ENCODE measurements at places on chromosomes 13 and 19.

DNA sequence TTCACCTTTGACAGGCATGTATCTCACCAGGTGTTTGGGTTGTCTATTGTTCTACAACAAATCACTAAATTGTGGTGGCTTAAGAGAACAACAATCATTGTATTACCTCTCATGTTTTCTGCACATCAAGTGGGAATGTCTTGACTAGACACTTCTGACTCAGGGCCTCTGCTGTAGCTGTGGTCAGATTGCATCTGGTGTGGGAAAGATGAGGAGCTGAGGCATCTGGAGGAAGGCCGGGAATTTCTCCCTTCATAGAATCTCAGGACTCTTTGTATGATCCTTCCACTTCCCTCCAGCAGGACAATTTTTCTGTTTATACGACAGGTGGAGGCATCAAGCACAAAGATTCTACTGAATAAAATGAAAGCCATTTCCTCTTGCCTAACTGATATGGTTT, 511.8 kb upstream of the NBEA start:
- DNase-seq: no peak

GRCh38 chr19:50906217-50906616, 5.0 kb downstream of the KLK4 start:
- DNase-seq: no peak

- no peak for DNase-seq
Measured at GRCh38 chr19:40284501-40285352, at the start of gene AKT2. TSS of gene AKT2 (minus strand) at chr19:40285345. CDS start at chr19:40265267, 20,078 bp downstream.

- no peak for DNase-seq
Measured at GRCh38 chr13:110957181-110957884, 42.5 kb upstream of the ANKRD10 start.

GRCh38 chr13:103694033-103694432, 627.8 kb upstream of the SLC10A2 start:
- DNase-seq: no peak

DNA sequence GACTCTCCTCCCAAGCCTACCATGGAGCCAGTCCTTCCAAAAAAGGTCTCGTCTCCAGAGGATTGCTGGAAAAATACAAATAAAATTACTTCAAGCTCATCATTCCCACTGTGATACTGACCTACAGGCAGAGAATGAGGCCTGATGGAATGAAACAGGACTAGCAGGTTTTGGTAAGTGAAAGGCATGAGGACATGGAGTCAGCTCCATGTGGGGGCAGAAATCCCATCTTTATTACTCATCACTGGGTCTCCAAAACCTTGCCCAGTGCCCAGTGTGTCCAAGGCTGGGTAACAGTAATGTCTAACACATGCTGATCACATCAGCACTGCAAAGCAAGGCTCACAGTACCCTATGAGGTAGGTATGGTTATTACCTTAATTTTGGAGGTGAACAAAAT, 235.4 kb downstream of the DNAJC15 start:
- no peak for DNase-seq

GRCh38 chr19:39247701-39248664, 673 bp downstream of the IFNL4 start:
- no peak for DNase-seq

DNA sequence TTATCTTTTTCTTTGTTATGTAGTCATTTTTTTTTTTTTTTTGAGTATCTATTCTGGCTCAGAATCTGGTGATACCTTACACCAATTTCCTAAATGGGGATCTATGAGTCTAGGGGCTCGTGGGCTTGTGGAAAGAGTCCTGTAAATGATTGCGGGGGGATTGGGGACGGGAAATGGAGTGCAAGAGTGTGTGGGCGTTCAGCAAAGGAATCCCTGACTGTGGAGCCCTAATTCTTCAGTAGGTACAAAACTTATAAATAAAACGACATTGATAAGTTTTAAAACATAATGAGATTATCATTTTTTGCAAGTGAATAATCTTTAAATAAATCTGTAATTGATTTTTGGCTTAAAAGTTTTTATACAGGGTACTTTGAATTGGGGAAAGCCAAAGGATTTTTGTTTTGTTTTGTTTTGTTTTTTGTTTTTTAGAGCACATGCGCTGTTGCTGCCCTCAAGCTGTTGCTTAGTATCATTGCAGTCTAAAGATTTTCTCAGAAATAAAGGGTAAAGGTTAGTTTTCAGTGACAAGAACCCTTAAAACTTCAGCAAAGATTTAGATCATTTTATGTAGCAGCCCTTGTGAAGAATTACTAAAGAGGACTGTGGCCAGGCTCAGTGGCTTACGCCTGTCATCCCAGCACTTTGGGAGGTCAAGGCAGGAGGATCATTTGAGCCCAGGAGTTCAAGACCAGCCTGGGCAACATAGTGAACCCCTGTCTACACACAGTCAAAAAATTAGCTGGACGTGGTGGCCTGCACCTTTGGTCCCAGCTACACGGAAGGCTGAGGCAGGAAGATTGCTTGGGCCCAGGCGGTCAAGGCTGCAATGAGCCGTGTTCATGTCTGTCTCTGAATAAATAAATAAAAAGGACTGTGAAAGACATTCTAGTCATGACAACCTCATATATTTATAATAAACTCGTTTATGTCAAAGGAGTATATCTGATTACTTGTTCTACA, 1.7 kb downstream of the ERCC5 start:
- no peak for DNase-seq

DNA sequence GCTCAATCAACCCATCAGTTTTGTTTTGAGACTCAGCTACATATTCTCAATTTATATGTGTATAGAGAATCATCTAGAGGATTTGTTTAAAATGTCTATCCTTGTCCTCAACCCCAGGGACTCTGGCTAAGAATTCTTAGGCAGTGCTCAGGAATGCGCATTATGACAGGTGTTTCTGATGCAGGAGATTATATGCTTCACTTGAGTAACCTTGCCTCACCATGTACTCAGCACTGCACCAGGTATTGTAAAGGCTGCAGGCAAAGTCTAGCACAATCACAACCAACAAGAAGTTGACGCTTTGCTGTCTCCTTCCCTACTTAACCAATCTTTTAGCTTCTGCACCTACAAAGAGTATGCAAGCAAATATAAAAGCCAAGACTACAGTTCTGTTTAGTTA, 79.6 kb downstream of the LACC1 start:
- no peak for DNase-seq

DNA sequence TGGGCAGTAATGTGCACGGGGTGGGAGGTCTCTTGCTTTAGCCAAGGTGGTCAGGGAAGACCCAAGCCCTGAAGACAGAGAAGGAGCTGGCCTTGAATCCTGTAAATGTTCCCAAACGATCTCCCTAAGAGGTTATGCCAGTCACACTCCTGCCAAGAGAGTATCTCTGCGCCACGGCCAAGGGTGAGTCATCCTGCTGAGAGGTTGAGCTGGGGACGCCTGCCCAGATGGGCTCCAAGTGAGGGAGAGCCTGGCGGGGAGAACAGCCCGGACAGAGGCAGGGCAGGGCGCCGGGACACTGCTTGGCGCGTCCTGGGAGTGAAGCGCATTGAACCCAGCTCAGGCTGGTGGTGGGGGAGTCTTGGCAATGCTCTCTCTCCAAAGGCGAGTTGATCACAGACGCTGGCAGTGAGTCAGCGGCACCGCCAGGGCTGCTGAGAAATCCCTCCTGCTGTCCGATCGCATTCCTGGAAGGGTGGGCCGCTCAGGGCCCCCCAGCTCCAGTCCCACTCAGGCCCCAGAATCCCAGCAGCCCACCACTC, 16.4 kb downstream of the SULT2B1 start:
- no peak for DNase-seq

- DNase-seq: no peak
Measured at GRCh38 chr19:2103045-2103707, 6.5 kb downstream of the IZUMO4 start.

- DNase-seq: no peak
Measured at GRCh38 chr19:40147693-40148347, 43.4 kb upstream of the MAP3K10 start.

- DNase-seq: no peak
Measured at GRCh38 chr19:3034656-3035541, 5.8 kb upstream of the TLE2 start.

DNA sequence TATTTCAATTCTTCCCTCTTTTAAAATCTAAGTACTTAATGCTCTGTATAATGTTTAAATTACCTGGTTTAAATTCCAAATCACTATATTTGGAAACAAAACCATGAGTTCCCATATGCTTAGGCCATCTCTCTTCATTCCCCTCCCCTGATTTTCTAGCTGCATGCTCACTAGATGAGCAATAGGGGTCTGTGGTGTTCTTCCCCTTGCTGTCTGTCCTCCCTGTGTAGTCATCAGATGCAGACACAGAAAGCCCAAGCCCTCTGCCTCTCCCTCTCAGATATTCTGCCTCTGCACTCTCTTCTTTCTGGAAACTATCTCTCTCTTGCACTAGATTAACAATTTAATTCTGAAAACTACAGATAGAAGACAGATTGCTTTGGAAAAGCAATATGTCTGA, 1730.2 kb downstream of the OLFM4 start:
- no peak for DNase-seq

- DNase-seq: no peak
Measured at GRCh38 chr13:113792886-113793717, 34.1 kb downstream of the TMEM255B start.

DNA sequence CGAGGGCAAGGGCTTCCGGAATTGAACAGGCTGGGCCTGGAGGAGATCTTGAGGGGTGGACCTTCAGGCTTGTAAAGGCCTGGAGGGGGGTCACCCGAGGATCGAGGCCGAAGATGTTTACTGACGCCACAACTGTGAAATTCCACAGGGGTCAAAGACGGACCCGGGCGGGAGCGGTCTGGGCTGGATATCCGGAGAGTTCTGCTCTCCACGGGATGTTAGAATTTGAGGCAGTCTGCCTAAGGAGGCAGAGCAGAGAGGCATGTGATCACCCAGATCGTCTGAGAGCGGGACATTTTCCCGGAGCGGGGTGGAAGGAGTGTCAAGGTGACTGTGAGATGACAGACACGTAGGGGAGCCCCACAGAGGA, 13.2 kb downstream of the KLHL26 start:
- no peak for DNase-seq

DNA sequence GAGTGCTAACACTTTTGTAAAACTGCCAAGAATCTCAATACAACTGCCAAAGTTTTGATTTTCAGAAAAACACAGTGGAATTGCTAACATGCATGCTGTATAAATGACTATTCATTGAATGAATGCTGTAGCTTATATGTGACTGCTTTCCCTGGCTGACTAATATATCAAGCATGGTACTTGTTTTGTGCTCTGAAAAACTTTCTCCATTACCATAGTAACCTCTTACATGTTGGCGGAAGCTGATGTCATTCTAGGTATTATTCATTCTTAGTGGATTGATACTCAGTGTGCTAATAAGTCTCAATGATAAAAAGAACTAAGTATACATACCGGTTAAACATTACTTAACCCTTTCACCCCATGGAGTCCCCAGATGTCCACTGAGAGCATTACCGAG, 166.1 kb upstream of the MYO16 start:
- no peak for DNase-seq

DNA sequence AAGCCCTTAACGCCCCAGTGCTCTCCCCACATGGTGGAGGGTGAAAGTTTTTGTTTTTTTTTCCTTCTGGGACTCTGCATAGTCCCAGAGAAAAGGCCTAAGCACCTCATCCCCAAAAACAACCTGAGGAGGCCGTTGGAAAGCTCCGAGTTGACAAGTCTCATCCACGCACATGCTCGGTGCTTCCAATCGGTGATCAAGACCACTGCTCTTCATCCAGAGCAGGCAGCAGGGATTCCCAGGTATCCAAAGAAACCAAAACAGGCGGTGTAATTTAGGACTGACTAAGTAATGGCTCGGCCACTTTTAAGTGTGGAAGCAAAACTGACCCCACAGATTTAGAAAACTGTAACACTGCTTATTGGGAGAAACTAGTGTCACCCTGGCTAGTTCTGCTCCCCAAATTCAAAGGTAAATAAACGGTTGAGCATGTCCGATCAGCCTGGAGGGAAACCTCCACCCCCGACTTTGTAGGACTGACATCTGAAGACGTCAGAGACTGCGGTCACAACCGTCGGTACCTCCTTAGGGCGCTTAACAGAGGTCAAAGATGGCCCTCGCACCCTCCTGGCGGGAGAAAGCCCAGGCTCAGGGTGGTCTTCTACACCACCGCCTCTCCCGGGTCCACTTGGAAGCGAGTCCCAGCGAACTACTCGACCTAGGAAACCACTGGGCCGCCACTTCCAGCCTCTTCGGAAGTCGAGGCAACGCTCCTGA, 997 bp upstream of the ZNF446 start:
- no peak for DNase-seq

GRCh38 chr13:80307401-80307987, 33.4 kb downstream of the SPRY2 start:
- no peak for DNase-seq

DNA sequence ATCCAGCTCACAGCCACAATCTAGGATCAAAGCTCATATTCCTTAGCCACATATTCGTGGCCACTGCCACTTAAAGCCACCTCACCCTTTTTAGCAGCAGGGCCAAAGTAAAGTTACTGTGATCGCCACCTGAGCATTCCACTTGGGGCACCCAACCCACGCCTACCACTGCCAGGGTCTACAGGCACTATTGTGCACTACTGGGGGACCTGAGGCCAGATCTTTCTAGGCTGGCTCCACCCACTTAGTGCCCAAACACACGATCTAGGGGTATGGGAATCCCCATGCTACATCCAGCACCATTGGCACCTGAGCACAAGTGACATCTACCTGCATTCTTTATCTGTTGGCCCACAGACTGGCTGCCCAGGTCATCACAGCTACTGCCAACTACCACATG, 517.9 kb upstream of the PRR20A start:
- no peak for DNase-seq

DNA sequence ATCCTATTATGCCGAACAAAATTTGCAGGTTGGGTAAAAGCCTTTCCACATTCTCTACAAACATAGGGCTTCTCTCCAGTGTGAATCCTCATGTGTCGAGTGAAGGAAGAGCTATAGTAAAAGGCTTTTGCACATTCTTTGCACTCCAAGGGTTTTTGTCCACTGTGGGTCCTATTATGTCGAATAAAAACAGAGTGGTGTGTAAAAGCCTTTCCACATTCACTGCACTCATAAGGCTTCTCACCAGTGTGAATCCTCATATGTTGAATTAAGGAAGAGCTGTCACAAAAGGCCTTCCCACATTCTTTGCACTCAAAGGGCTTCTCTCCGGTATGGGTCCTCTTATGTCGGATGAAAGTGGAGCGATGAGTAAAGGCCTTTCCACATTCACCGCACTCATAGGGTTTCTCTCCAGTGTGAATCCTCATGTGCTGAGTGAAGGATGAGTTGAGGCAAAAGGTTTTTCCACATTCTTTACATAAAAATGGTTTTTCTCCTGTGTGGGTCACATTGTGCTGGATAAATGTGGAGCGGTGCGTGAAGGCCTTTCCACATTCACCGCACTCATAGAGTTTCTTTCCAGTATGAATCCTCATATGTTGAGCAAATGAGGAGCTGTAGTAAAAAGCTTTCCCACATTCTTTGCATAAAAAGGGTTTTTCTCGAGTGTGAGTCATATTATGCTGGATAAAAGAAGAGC, 13.6 kb downstream of the ZNF599 start:
- DNase-seq: no peak

GRCh38 chr13:21318891-21319532, 140.1 kb downstream of the ZDHHC20 start:
- DNase-seq: no peak

DNA sequence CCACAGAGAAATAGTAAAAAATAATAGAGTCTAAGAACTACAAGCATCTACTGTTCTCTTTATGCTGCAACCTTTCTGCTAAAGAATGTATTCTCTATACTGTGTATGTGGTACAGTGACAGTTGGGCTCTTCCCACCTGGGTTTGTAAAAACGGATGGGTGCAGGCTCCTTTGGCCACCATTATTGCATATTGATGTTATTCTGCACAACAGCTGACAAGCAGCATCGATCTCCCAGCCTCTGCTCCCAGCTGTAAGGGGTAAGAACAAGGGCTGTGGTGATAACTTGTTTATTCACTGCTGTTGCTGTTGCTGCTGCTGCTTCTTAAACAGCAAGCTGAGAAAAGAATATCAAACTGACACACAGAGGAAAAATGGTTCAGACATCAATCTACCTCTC, 56.1 kb downstream of the KCNRG start:
- DNase-seq: no peak

Measured in NCI-H2081 treated with DMSO at 0.1 percent for 48 hours (cell line).